ENCODE measurements at places on chromosomes 5 and 9. TPM values are rescaled to one million over a fixed set of nuclear protein-coding genes. Genes with fewer than 3 reads are reported as not detected.

DNA sequence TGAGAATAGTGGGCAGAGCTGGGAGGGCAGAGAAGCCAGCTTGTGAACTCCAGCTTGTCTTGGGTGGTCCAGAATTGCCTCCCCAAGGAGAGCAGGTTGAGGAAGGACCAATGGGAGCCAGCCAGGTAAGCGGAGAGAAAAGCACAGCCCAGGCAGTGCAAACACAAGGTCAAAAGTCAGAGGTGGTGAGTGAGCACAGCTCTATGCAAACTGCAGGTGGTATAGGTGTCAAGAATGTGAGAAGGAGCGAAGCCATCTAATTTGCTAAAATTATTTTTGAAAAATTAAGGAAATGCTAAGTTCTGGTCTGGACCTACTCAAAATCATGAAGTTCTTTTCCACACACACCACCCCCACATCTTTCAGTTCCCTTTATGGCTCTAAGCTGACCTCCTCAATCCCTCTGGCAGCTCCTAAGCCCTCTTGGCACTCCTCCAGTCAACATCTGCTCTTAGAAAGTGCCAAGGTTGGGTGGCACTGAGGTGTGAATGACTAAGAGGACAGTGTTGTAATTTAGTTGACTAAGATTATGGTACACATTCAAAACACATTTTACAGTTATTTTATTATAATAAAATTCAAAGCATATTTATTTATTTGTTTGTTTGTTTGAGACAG is 6.6 kb upstream of the OTULINL start:
- DNase-seq: peak; percentile 89
- H3K27ac ChIP-seq: peak overlapping the region; percentile 41
- H3K4me1 ChIP-seq: no peaks in the 10 kb centered on the region
- H3K36me3 ChIP-seq: no peaks in the 10 kb centered on the region
- H3K27me3 ChIP-seq: no peaks in the 10 kb centered on the region

- H3K27me3 ChIP-seq: no peaks in the 10 kb centered on the region
- H3K4me1 ChIP-seq: no peaks in the 10 kb centered on the region
- no peaks in the 10 kb centered on the region for H3K36me3 ChIP-seq
- DNase-seq: no peak
- H3K27ac ChIP-seq: no peak overlapping the region
These were observed 46.5 kb downstream of the EPB41L4A start for GRCh38 chr5:112372543-112372942.

DNA sequence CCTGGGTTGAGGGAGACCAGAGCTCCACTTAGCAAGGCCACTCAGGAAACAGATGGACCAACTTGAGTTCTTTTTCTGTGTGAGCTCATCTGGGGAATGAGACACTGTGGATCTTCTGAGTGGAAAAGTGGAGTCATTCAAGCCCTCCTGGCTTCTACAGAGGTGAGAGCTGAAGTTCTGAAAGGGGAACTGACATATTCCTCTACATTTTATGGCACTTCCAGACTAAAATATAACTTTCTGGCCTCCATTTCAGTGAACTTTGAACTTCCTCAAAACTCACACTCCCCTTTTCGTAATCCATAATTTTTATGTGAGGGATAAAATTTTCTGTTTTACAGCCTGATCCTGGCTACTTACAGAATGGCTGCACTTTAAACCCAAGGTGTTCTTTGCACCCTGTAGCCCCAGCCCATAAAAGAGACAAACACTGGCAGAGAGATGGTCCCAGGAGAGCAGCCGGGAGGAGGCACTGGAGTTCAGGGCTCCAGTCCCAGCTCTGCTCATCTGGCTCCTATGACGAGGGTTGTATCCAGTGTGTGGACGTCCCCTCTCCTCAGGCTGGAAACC is 10.8 kb downstream of the SPAAR start:
- peaks cover 25% of the 10 kb centered on the region for H3K4me1 ChIP-seq
- H3K36me3 ChIP-seq: no peaks in the 10 kb centered on the region
- no peak overlapping the region for H3K4me3 ChIP-seq
- no peaks in the 10 kb centered on the region for H3K27me3 ChIP-seq

The GNG10 gene
- total RNA-seq: 27.3 TPM

DNA sequence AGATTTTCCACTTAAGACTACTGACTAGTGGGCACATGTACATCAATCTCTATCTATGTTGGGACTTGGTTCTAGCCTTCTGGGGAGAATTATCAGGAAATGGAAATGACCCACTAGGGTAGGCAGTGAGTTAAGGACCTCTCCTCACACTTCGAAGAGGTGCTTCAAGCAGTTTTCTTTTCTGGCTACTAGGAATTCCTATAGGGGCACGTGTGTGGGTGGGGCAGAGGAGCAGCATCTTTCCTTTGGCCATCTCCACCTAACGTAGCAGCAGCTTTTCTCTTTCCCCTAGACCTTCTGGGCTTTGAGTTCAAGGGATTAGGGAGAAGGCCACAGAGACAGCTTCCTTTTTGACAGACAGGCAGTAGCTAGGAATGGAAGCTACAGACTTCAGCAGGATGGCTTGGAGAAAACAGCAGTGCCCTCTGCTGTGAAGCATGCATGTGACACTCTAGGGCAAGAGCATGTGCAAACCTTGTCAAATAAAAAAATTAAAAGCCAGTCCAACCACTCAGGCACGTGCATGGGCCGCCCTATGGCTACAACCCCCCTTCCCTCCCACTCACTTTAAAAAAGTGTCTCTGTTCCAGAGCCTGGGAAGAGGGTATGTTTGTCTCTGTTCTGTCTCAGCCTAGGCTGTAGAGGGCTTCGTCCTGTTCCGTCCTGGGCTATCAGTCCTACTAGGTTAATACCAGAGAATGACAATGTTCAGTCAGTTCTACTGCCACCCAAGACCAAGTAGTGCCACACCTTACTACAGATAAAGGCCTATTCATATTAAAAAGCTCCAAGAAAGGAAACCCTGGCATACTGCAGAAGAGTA is 8.7 kb upstream of the GFRA3 start:
- H3K27ac ChIP-seq: no peak overlapping the region
- H3K4me1 ChIP-seq: no peaks in the 10 kb centered on the region
- H3K27me3 ChIP-seq: no peaks in the 10 kb centered on the region
- DNase-seq: no peak
- H3K36me3 ChIP-seq: no peaks in the 10 kb centered on the region

The TMEM215 gene
- total RNA-seq: not detected

Data from colonic mucosa (tissue), 4 donors.